ENCODE measurements at places on chromosomes 16 and 17.
A peak's percentile ranks its signal among the peaks of the same experiment; 100 is the strongest.

DNA sequence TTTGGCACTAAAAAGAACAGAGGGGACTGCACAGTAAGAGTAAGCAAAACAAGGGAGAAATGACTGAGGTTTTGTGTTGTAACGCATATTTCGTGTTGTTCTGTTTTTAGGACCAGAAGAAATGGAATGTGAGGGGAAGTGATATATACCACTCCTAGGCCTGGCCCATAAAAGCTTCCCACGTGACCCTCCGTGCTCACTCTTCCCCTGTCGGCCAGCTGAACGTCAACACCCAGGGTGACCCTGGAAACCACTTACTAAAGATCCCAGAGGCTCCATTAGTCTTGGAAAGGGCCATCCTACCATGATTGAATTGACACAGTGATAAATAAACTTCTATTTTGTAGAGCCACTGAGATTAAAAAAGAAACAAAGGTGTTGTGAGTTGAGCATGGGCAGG, 79.8 kb downstream of the HELZ start:
- no peak for DNase-seq

DNA sequence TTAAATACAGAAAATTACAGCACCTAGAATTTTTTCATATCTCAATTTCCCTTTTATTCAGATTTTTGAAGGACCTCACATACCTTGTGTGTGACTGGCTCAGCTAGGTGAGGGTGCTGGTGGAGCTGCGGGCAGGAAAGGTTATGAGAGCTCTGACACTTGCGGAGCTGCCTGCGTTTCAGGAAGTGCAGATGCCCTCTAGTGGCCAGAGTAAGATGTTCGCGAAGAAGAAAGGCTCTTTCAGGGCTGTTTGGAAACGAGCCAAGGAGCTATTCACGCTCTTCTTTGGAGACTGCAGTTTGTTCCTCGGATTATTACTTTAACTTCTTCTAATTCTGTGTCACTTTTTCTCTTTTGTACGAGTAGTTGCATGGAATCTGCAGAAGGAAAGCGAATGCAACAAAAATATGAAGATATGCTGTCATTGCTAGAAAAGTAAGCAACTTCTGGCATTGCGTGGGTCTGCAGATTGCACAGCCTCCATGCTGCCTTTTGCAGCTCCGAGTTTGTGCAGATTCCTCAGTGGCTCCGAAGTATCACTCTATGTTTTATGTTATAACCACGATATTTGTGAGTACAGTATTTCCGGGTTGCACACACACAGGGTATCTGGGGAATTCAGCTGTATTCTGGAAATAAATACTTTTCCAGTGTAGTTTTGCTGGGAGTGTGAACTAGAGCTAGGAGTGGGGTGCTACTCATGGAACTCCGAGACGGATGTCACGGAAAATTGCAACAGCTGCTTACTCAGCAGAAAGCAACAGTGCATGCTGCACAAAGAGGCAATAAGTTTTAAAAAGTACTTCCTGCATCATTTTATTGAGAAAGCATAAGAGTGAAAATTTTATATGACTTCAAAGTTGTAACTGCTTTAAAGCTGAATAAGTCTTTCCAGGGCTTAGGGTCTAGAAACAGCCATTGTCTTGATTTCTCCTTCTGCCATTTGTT, 46.3 kb downstream of the DNAH9 start:
- peak; percentile 28 for DNase-seq

DNA sequence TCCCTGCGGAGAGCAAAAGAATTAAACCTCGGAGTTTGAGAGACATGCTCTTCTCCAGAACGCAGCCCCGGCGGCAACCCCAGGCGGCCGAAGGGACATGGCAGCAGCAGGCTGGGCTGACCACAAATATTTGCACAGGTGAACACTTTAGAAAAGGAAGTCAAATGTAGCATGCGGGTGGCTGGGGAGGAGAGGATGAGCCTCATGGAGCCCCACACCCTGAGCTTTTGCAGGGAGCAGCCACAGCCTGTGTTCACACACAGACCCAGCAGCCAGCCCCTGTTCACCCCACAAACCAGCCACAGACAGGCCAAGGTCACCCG, 17.8 kb downstream of the HS3ST6 start:
- no peak for DNase-seq

DNA sequence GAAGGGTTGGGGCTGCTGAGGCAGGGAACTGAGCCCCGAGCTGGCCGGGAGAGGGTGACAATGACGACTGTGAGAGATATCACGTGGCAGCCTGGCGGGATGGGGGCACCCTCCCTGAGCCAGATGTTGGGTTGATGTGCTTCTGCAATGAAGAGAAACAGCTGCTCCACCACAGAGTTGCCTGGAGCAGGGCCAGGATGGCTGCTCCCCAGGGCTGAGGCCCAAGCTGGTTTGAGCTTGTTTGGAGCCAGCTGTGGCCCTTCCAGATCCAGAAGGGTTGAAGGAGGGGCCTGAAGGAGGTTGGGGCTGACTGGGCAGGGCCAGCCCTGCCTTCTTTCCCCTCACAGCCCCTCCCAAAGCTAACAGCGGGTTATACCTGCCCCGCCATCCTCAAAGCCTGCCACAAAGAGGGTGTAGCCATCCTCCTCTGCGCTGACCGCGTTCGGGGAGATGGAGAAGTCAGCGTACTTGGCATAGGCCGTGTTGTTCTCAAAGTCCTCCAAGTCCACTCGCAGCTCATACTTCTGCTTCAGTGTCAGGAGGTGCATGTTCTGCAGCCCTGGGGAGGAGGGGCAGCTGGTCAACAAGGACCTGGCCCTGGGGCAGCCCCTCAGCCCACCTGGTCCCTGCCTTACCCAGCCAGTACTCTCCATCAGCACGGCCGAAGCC, 2.1 kb downstream of the MFAP4 start:
- no peak for DNase-seq

- no peak for DNase-seq
These were observed 46.8 kb upstream of the PSMD7 start for GRCh38 chr16:74249846-74250245.

GRCh38 chr16:49484451-49484849, 110.8 kb downstream of the C16orf78 start:
- DNase-seq: peak; percentile 30

DNA sequence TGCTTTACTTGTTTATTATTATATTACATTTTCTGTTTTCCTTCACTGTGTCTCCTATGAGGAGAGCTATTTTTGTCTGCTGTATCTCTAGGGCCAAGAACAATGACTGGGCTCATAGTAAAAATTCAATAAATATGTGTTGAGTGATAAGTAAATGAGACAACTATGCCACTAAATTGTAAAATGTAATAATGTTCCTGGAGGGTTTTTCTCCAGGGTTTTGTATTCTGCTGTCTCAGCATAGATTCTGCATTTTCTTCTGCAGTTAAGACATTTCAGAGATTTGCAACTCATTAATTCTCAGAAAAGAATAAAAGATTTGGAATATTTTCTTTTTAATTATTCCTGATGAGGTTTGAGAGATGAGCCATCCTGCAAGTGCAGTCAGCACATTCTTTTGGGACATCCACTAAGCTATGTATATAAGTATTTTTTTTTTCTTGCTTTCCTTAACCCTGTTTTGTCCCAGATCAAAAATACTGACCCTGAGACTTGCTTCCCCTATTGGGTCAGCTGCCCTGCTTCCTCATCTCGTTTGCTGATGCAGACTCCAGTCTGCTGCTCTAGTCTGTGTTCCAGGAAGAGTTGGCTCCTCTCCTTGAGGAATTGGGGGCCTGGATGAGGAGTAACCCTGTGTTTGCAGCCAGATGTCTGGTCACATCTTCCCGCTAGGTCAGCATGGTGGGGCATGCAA, 122.9 kb downstream of the ABCA8 start:
- no peak for DNase-seq

DNA sequence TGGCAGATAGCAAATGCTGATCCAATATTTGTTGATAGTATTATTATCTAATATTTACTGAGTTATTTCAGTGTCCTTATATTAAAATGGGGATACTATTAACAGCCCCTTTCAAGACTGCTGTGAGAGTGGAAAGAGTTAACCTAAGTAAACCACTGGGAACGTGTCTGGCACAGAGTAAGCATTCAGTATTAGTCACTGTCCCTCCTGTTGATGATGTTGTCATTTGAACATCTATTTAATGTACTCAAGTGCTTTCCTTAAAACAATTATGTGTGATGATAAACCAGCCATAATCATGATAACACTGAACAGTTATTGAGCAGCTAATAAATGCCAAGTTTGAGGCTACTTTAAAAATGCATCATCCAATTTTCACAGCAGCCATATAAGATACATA, 135.7 kb upstream of the XYLT1 start:
- no peak for DNase-seq

- no peak for DNase-seq
These were observed 325.6 kb downstream of the SLC39A11 start for GRCh38 chr17:72766761-72767356.

DNA sequence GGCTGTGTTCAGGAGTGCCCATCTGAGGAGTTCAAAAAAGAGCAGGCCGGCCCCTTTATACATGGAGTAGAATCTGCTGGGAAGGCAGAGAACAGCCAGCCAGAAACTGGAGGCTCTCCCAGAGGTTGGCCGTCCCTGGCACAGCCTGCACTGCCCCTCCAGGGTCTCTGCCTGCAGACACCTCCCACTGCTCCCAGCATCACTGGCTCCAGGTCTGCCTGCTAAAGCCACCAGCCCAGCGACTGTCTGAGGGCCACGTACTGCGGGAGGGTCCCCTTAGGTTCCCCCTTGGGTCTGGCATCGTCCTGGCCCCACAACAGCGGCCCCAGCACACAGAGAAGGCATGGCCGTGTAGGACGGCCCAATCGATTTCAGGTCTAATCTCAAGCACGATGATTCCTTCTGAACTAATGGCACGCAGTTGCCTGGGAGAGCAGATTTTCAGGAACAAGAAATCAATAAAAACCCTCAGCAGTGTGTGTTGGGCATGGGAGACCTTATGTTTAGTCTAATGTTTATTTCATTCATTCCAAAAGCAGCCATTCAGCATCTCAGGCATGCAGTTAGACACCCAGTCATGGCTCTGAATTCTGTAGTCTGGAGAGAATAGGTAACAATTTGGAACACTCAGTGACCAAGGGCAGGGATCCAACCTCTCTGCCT, 95.6 kb downstream of the PGS1 start:
- DNase-seq: no peak

GRCh38 chr17:79786930-79787643, 9.1 kb downstream of the CBX2 start:
- no peak for DNase-seq

DNA sequence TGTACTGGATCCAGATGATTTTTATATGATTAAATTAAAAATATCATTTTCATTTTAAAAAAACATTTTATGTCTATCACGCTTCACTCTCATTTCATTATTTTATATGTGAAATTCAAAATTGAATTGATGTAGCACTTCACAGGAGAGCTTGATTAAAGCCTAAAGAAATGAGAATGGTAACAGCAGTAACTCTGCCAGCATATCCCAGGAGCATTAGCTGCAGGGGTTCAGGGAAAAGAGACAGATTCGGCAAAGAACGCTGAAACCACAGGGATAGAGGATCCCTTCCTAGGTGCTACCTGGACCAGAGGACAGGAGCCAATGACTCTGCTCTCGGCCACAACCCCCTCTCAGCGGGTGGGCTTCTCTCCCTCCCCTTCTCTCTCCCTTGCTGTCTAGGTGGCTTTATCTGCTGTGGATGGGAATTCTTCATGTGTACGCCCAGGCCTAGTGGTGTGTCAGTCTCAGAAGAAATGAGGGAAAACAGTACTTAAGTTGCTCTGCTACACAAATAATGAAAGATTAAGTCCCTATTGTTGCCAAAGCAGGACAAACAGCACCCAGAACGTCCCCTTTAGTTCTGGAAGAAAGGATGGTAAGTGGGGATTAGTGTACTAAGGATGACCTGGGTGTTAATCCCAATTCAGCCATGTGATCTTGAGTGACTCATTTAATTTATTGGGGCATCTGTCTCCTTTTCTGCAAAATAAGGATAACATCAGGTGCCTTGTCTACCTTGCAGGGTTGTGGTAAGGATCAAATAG, 123.3 kb downstream of the CDK5R1 start:
- no peak for DNase-seq

- DNase-seq: no peak
These were observed 5.9 kb downstream of the FAM234A start for GRCh38 chr16:240559-240958.

DNA sequence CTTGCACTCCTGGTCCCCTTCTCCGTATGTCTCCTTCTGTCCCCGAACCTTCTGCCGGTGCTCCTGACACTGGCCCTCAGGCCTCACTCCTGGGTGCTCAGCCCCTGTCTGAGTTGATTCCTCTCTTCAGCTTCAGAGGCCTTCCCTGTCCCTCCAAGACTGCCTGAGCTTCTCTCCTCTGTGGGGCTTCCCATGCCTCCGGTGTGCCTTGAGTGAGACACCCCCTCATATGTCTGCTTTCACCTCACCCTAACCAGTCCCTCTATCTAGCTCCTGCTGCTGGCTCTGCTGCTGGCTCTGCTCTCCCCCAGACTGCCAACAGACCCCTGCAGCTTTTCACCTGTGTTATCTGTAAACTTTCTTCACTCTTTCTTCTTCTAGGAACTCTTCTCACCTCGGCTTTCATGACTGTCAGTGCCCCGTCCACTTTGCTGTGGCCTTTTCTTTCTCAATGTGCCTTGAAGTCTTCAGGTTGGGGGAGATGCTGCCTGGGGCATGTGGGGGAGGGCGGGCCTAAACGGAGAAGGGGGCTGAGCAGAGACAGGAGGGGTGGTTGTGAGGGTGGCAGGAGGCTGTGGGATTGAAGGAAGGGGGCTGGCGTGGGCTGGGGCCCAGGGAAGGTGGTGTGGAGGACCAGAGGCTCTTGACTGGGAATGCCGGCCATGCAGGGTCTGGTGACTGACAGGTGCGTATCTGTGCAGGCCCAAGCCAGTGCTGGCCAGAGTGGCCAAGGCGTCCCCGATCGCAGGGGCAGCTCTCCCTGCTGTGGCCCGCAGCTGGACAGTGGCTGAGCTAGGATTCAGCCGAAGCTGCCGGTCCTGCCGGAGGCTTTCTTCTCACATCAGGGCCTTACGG, 81.3 kb downstream of the METRNL start:
- DNase-seq: no peak

GRCh38 chr17:67063141-67063540, 18.8 kb downstream of the CACNG1 start:
- DNase-seq: no peak

DNA sequence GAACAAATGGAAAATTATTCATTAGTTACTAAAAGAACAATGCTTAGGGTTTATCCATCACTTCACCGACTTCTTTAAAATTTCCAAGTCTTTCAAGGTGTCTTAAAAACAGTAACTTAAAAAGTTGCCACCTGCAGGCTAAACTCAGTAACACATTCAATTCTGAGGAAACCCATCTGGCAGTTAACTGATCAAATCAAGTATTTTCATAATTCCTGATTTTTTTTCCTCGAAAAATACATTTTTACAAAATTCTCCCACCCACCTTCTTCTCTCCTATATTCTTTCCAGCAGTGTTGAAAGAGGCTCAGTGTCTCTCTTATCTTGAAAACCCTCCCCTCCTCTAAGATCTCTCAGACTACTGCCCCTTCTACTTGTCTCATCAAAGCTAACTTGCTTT, 29.9 kb downstream of the PARN start:
- no peak for DNase-seq
